ENCODE measurements at places on chromosomes 5 and 9. TPM values are rescaled to one million over a fixed set of nuclear protein-coding genes. Genes with fewer than 3 reads are reported as not detected.

The RORB gene
- 2.1 TPM for total RNA-seq

DNA sequence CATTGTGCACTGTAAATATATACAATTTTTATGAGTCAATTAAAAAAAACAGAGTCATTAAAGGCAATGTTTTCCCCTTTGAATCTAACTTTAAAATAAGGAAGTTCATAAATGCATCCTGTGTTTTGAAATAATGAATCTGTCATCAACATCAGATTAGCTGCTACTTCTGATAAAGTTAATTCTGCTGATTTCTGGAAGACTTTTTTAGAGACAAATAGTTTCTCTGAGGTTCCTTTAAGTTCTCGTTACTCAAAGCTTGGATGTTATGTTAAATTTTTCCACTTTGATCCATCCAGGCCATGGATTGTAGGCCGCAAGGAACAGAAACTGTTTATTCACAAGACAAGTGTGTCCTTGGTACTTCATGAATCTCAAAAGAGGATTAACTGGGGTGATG, 115.5 kb downstream of the CARTPT start:
- H3K4me3 ChIP-seq, result no peak overlapping the region
- peaks cover 3% of the 10 kb centered on the region for H3K27me3 ChIP-seq
- no peak for DNase-seq
- H3K36me3 ChIP-seq, result no peaks in the 10 kb centered on the region
- H3K4me1 ChIP-seq, result peaks cover 5% of the 10 kb centered on the region
- H3K27ac ChIP-seq, result no peak overlapping the region

DNA sequence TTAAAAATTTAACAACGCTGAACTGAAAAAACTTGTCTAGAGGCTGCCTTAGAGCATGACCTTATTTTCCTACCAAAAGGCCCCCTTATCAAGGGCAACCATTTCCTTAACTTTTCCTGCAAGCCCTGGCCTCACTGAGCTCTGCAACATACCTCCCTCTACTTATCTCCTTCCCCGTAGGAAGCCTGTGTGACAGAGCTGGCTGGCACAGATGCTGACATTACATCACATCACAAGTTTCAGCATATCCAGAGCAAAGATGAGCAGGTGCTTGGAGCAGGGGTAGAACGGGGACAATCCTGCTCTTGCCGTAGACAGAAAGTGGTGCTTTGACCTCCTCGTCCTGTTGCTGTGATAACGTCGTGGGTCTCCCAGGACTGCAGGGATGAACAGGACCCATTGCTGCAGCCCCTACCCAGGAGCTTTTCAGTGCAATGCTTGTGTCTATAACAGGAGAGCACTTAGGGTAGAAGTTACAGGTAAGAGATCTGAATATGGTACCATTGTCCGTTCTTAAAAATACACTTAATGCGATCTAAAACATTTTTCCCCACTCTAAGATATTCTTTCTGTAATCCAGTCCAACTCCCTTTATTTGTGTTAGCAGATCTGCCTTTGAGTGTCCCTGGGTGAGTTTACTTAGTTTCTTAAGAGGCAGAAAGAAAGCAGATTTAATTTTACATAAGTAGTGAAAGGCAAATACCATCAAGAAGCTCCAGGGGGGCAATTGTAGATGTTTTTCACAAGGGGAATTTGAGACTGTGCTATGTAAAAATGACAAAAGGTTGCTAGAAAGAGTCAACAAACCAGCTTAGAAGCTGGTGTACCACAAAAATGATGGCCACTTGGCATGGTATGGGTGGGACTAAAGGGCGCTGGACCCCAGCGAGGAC, 101.9 kb upstream of the EFNA5 start:
- H3K4me3 ChIP-seq, result no peak overlapping the region
- no peak for DNase-seq
- H3K27me3 ChIP-seq, result no peaks in the 10 kb centered on the region
- H3K4me1 ChIP-seq, result no peaks in the 10 kb centered on the region
- no peak overlapping the region for H3K27ac ChIP-seq

GRCh38 chr9:20395651-20396050, 226.6 kb downstream of the MLLT3 start:
- H3K4me1 ChIP-seq, result no peaks in the 10 kb centered on the region
- no peak for DNase-seq
- no peaks in the 10 kb centered on the region for H3K36me3 ChIP-seq
- H3K4me3 ChIP-seq, result no peak overlapping the region
- no peaks in the 10 kb centered on the region for H3K27me3 ChIP-seq

DNA sequence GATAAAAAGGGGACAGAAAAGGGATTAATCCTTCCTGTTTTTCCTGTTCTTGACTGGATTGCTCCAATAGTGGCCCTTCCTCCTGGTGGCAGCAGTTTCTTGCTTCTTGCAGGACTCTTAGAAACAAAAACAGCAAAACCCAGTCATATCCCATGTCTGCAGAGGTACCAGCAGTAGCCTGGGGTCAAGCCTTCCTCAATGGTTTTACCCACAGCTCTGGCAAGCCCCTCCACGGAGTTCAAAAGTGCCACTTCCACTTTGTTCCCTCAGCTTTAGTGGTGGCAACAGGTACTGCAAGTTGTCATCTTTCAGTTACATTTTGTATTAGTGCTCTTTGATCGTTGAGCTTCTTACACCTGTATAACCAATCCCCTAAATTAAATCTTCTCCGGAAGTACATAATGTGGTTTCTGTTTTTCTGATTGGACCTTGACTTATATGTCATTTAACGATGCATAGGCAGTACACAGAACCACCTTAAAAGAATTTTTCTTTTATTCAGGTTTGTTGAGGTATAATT, 8.7 kb upstream of the RANBP6 start:
- no peak for DNase-seq
- H3K27ac ChIP-seq, result no peak overlapping the region
- no peaks in the 10 kb centered on the region for H3K27me3 ChIP-seq
- H3K36me3 ChIP-seq, result no peaks in the 10 kb centered on the region
- no peak overlapping the region for H3K4me3 ChIP-seq

DNA sequence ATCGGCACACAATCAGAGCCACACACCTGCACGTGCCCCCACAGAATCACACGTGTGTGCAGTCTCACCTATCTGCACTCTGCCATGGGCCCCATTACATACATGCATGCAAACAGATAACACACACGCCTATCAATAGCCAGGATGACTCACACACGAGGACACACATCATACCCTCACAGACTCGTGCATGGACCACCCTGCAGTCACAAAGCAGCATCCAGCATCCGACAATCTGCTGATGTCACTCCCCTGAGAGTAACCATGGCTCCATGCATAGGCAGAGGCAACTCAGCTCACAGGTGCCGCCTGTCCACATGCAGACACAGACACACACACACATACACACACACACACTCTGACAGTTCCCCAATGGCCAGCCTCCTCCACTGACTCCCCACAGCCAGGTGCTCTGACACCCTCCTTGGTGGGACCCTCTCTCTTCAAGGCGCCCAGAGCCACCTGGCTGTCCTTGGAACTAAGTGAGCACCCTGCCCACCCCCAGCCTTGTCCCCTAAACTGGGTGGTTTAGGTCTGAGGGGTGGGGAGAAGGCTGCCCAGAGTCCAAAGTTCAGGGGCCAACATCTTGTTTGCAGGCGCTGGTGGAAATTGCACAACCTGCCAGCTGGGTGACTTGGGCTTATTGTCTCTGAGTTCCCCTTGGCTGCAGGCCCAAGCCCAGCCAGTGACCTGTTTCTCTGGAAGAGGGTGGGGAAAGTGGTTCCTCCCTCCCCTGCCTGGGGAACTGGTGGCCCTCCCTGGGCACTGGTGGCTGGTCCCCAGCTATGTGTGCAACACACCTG, 34.6 kb upstream of the NEK6 start:
- no peaks in the 10 kb centered on the region for H3K4me1 ChIP-seq
- H3K27me3 ChIP-seq, result peaks cover 16% of the 10 kb centered on the region
- H3K36me3 ChIP-seq, result no peaks in the 10 kb centered on the region

GRCh38 chr9:101274971-101275768, 109.6 kb downstream of the BAAT start:
- DNase-seq, result no peak
- no peaks in the 10 kb centered on the region for H3K4me1 ChIP-seq
- H3K4me3 ChIP-seq, result no peak overlapping the region
- no peaks in the 10 kb centered on the region for H3K27me3 ChIP-seq
- H3K36me3 ChIP-seq, result no peaks in the 10 kb centered on the region

DNA sequence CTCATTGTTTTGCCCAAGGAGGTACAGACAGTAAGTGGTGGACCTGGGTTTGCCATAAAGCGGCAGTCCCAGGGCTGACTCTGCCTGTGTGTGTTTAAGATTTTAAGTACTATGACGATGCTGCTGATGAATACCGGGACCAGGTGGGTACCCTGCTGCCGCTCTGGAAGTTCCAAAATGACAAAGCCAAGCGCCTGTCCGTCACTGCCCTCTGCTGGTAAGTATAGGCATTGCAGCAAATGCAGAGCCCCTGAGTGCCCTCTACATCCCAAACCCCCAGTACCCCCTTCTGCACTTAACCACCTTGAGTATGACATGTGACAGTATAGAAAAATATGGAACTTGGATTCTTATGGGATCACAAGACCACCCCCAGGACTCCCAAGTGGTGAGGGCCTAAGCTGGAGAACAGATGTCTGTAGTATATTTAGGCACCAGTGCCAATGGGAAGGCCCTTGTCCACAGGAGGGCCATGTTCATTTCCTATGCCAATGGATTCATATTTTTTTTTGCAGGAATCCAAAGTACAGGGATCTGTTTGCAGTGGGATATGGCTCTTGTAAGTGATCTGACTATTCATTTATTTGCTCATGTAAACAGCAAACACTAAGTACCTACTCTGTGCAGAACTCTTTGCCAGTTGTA, 22.0 kb downstream of the ENHO start:
- H3K4me1 ChIP-seq, result no peaks in the 10 kb centered on the region
- H3K27me3 ChIP-seq, result peaks cover 18% of the 10 kb centered on the region
- no peak overlapping the region for H3K27ac ChIP-seq
- DNase-seq, result peak; percentile 27

The NFIB gene
- 36.3 TPM for total RNA-seq

GRCh38 chr9:109107402-109108240, 12.1 kb downstream of the TMEM245 start:
- H3K27me3 ChIP-seq, result no peaks in the 10 kb centered on the region
- H3K36me3 ChIP-seq, result no peaks in the 10 kb centered on the region
- peak overlapping the region; percentile 70 for H3K27ac ChIP-seq
- peak; percentile 84 for DNase-seq

GRCh38 chr9:88230612-88231011, 92.3 kb upstream of the SPATA31C2 start:
- DNase-seq, result peak; percentile 18
- H3K4me1 ChIP-seq, result no peaks in the 10 kb centered on the region
- no peaks in the 10 kb centered on the region for H3K27me3 ChIP-seq
- H3K4me3 ChIP-seq, result no peak overlapping the region

The GBGT1 gene
- 3.3 TPM for total RNA-seq

The IFNA21 gene
- total RNA-seq, result not detected

DNA sequence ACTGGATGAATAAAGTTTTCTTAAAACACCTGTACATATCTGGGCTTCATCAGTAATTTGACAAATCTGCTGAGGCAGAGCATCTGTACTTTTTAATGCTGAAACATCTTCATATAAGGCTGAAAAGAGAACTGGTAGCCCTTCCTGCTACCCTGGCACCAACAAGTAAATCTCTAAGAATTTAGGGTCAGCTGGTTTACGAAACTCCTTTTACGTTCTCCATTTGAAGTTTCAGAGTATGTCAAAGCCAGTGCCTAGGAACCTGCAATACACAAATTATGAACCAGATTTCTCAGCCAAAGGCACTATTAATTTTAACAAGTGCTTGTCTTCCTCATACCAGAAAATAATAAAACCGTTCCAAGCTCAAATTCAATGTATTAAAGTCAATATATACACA, 3.8 kb downstream of the ZFAND5 start:
- H3K36me3 ChIP-seq, result peaks cover 3% of the 10 kb centered on the region
- H3K27me3 ChIP-seq, result no peaks in the 10 kb centered on the region
- peaks cover 7% of the 10 kb centered on the region for H3K4me1 ChIP-seq
- H3K27ac ChIP-seq, result no peak overlapping the region
- no peak for DNase-seq
- H3K4me3 ChIP-seq, result peak overlapping the region; percentile 97

DNA sequence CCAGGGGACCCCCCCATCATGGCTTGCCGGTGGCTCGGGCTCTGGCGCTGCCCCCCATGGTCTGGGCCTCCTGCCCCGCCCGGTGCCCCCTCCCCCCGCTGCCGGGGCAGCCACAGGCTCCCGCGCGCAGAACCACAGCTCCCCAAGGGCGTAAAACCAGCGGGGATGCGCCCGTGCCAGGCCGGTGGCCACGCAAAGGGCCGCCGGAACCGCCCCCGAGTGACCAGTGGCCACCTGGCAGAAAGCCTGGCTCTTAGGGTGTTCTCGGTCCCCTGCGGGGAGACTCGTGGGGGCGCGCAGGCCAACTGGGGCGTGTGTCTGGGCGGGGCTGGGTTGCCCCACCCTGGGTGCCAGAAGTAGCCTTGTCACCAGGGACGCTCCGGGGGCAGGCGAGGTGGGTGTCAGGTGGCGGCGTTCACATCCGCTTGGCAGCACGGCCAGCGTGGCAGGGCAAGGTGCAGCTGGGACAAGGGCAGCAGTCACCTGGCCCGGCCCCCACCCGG, 515 bp upstream of the AGPAT2 start:
- DNase-seq, result no peak
- H3K4me3 ChIP-seq, result no peak overlapping the region
- H3K27ac ChIP-seq, result no peak overlapping the region
- H3K27me3 ChIP-seq, result no peaks in the 10 kb centered on the region

The ROPN1L gene
- 0.17 TPM for total RNA-seq

DNA sequence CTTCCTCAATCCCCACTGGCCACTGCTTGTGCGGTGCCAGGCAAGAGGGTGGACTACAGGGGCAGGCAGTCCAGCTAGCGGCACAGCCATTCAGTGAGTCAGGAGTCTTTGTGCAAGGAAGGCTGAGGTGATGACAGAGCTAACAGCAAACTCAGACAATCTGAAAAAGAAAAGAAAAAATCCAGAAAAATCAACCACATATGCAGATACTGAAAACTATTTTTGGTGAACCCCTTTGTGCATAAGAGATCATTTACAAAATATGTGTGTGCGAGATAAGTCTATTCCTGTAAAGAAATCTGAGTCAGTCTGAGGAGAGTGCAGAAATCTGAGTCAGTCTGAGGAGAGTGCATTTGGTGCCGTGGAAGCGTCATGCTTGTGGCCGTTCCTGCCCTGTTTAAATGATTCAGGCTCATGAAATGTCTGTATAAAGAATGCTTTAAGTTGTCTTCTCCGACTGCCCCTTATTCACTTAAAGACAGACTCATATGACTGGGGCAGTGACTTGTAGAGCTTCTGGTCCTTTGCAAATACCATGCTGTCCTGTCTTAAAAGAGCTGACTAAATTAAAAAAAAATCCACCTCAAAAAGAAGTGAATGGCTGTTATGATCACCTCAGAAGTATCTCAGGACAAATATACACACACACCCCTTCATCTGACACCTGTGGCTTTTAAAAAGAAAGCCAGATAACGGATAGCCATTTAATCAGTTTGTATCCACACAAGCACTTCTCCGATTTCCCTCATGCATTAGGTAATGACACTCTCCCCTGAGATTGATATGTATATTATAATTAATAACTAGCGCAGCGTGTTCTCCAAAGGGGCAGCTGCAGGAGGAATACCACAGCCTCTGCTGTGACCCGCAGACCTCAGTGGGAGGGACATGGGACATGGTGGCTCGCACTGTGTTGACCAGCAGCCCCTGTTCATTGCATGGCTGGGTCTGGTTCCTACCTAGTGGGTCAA, 47.3 kb downstream of the TRIO start:
- H3K27ac ChIP-seq, result peak overlapping the region; percentile 90
- DNase-seq, result peak; percentile 100
- H3K4me1 ChIP-seq, result peaks cover 53% of the 10 kb centered on the region

All from fibroblast of lung (primary cell).